A549 treated with GW870086 at 1 μM for 4 hours (cell line): ENCODE measurements at places on chromosomes 7 and 10. TPM values are rescaled to one million over a fixed set of nuclear protein-coding genes. Genes with fewer than 3 reads are reported as not detected.

The OR6B1 gene
- total RNA-seq, result not detected in 5 replicates

The MYO3A gene
- total RNA-seq, result not detected in 5 replicates

The C10orf143 gene
- total RNA-seq, result 0.24 to 1.1 TPM (median 0.47 TPM) in 5 replicates

The TUBB8 gene
- total RNA-seq, result 0.10 to 0.12 TPM in 2 of 5 replicates, not detected in the others

The GNGT1 gene
- not detected in 5 replicates for total RNA-seq
